ENCODE measurements at places on chromosomes 1 and 21.

DNA sequence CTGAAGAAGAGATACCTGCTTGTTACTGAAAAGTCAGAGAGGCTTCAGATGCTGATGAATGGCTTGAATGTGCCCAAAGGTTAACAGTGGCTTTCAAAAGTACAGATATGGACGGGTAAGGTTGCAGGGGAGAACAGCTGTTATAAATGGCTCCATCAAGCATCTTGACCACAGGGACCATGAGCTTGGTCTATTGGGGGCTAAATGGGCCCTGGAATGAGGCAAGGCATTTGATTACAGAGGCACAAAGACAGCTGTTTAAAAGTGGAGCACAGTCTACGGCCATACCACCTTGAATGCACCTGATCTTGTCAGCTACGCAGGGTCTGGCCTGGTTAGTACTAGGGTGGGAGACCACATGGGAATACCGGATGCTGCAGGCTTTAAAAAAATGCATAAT lies 48.3 kb downstream of the C1orf198 start:
- DNase-seq: no peak

DNA sequence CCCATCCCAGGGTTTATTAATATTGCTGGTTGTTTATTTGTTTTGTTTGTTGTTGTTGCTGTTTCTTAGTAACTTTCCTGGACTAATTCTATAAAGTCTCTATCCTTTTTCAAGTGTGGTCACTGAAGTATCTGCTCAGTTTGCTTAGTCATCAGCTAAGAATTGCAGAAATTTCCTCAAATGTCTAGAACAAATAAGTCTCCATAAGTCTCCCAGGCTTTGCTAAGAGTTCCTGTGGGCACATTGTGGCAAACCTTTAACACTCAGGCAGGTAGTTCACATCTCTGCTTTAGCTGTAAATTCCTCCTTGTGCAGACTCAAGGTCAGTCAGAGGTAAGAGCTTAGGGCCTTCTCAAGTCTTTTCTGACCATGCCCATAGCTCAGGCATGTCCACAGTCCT lies 38.9 kb upstream of the C1orf185 start:
- peak; percentile 92 for DNase-seq

GRCh38 chr1:211735208-211736170 lies 60.1 kb upstream of the NEK2 start:
- peak; percentile 55 for DNase-seq

GRCh38 chr1:180141381-180141934 lies 13.2 kb upstream of the QSOX1 start:
- no peak for DNase-seq

GRCh38 chr1:44032170-44032790 lies 1.0 kb upstream of the SLC6A9 start:
- DNase-seq: no peak

- peak; percentile 99 for DNase-seq
Observed at GRCh38 chr1:218705911-218706893, 361.1 kb downstream of the TGFB2 start.

- peak; percentile 40 for DNase-seq
Observed at GRCh38 chr1:85109475-85109874, 61.2 kb upstream of the MCOLN3 start.

DNA sequence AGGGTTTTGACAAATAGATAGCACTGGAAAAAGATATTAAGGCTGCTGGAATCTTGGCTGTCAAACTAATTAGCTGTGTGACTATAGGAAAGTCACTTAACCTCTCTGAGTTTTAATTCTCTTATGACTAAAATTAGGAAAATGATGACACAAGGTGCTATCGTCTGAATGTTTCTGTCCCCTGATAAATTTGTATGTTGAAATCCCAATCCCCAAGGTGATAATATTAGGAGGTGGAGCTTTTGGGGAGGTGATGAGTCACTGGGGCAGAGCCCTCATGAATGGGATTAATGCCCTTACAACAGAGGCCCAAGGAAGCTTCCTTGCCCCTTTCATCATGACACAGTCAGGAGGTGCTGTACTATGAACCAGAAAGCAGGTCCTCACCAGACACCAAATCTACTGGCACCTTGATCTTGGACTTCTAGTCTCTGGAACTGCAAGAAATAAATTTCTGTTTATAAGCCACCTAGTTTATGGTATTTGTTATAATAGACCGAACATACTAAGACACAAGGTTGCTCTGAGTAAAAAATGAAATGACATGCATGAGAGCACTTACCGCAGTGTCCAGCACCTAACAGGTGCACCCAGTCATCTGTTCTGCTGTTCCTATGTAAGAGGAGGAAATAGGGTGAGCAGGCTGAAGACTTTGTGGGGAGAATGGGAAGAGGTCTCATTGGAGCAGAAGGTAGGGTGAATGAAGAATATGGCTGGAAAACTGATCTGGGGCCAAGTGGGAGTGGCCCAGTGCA lies 26.3 kb upstream of the DISP1 start:
- no peak for DNase-seq

GRCh38 chr1:21327566-21328323 lies 37.5 kb upstream of the ECE1 start:
- DNase-seq: no peak

GRCh38 chr1:8790987-8791386 lies 26.5 kb downstream of the RERE start:
- peak; percentile 24 for DNase-seq

DNA sequence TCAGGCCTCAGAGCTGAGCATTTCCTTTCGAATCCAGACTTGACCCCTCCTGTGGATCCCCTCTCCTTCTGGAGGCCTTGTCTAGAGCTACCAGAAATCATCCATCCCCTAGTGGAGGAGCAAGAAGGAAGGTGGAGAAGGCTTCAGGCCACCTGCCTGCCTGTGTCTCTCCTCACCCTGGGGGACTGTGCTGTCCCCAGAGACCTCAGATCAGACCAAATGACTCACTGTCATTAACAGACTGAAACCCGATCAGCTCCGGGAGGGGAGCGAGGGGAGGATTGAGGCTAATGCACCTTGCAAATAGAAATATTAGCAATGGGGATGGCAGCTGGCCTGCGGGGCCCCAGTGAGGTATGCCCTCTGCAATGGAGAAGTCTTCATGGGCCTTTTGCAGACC lies 2.1 kb downstream of the MYBPH start:
- no peak for DNase-seq
